ENCODE measurements at places on chromosomes 6 and 20.
A peak's percentile ranks its signal among the peaks of the same experiment; 100 is the strongest.

DNA sequence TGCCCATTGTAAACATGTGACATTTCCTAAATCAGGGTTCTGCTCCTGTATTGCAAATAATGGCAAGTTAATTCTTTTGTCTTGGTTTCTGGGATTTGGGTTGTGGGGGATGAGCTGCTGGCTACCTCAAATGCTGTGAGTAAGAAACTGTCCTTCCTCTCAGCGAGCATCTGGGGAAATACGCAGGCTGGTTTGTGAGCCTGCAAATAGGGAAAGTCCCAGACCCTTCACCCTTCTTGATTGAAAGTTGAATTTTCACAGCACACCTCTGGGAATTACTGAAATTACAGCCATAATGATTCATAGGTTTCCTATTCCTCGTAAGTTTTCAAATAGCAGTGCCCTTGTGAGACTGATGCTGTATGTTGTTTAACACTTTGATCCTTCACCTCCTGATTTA, 138.1 kb downstream of the TBXT start:
- no peak for DNase-seq

DNA sequence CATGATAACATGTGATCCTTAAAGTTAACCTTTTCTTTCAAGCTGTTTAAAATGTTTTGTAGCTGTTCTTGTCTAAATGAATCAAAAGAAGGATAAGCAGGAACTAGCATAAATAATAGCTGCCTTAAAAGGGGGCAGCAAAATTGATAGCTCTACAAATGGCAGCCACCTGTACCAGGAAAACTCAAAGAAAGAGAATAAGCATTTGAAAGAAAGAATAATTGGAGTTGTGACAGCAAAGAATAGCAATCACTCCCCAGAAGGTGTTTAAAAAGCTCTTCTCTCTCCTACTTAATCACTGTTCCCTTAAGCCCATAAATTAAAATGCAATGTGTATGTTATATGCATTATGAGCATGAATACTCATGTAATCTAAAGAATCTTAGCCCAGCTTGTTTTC, 114.6 kb downstream of the SIM1 start:
- no peak for DNase-seq

GRCh38 chr20:59996108-59996507, 37.9 kb downstream of the CDH26 start:
- no peak for DNase-seq

- no peak for DNase-seq
These were observed 533.7 kb downstream of the DOK5 start for GRCh38 chr20:55009066-55009465.

DNA sequence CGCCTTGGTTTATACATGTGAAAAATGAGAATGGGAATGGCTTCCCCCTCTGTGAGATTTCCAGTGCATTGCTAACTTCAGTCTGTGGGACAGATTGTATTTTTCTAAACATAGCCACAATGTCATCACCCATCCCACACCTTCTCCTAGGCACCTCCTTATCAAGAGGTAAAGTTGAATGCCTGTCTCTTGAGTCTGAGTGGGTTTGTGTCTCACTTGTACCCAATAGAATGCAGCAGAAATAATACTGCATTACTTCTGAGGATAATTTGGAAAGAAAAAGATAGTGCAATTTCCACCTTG, 27.9 kb downstream of the RIN2 start:
- DNase-seq, result no peak

- DNase-seq, result no peak
These were observed 55.9 kb upstream of the RNF24 start for GRCh38 chr20:4071178-4071693.

DNA sequence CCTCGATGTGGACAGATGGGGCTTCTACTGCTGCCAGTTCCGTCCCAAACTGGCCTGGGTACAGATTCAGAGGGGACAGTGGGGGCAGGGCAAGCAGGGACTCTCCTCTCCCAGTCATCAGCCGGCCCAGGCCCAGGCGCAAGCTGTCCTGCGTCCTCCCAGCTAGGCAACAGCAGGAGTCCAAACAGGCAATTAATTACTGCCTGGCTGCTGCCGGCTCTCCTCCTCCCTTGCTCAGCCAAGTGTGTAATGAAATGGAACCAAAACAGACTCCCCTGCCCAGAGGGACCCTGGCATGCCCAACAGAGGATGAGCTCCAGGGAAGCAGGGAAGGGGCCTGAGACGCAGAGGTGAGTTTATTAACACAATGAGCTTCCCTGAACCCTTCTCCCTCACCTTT, 17.8 kb upstream of the SLC32A1 start:
- no peak for DNase-seq

- DNase-seq, result peak; percentile 48
These were observed 2.9 kb downstream of the SPAG4 start for GRCh38 chr20:35618263-35619131.

GRCh38 chr6:107488875-107489635, 862 bp upstream of the SOBP start:
- DNase-seq, result no peak

DNA sequence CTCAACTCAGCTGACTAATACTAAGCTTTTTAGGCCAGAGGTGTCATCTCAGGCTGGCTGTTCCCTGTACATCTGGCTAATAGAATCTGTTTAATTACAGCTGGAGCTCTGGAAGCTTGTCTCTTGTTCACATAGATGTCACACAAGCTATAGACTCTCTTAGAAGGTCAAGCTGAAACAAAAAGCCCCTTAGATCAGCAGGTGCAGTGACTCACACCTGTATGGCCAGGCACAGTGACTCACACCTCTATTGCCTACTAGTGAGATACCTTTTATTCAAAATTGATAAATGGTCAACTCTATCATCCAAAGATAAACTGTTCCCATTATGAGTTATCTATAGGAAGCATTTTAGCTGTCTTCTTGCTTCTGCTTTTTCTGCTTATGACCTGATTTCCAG, 29.9 kb upstream of the MTHFD1L start:
- DNase-seq, result no peak

DNA sequence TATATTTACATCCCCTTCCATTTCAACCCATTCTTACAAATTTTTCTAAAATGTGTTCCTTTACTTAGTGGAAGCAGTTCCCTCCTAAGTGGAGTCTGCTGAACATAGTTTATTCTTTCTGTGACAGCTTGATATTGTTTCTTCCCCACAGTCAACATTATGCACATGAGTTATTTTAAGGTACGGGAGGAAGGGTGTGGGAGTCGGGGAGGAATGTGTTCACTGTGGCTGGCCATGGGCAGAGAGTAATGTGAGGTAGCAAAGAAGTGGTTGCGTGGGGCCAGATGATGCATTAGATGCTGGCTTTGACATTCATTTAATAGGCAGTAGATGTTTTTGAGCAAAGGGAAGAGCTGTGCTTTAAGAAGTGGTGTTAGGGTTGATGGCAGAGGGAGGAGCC, 98.5 kb downstream of the ARMC2 start:
- DNase-seq, result no peak

DNA sequence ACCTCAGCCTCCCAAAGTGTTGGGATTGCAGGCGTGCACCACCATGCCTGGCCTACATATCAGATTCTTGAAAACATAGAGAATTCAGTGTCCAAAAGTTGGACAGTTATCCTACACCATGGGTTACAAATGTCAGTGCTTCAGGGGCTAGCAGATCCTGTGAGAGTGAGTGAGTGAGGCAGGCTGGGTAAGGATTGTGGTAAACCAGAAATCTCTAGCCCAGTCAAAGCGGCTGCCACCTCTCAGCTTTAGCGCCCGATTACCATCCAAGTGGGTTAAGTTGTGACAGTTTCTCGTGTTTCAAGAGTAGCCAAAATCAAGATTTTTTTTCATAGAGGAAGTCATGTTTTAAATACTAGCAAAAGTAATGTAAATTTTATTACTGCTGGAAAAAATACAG, 21.9 kb upstream of the CSE1L start:
- no peak for DNase-seq

DNA sequence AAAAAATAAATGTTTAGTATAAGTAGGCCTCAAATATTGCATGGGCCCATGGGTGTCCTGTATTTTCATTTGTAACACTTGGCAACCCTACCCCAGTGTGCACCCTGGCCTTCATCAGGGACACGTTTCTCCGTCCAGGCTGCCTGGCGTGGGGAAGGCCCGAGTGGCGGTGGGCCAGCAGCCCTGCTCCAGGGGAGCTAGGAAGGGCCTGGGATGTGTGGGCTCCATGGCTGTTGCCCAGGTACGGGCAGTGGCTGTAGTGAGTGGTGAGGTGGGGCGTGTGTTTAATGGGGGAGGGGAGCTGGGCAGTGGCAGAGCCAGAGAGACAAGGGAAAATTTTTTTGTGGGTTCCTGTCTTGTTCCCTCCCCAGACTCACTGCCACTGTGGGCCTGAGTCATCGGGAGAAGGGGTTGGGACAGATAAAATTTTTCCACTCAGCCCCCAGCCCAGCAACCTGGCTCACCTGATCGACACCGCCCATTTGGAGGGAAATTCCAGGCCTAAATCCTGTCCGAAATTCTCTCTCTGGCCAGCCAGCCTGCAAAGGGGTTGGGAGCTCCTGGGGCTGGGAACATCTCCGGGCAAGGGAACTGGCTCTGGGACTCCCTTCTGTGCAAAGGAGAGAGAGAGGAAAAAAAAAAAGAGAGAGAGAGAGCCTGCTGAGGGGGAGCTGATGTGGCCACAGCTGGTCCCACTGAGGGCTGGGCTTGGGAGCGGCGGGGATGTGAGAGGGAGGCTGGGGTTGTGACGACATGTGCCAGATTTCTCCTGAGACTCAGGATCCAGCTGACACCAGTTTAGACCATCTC, 32.5 kb upstream of the VEGFA start:
- no peak for DNase-seq

DNA sequence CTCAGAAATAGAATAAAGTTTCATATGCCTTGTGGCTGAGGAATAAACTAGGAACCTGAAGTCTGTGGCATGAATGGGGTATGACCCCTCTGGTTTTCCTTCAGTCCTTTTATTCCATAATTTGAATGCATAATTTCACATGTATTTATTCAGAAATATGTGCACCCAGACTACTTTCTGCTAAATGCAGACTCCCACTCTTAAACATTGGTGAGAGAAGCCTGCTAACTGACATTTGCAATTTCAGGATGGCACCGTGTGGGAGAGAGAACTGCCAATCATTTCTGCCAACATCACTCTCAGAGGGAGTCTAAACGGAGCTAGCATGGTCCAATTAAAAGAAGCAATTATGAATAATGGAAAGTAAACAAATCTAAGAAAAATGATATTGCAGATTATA, 141.3 kb downstream of the ADGRB3 start:
- DNase-seq, result no peak

GRCh38 chr20:32969356-32970114, 34.7 kb downstream of the SUN5 start:
- DNase-seq, result no peak

DNA sequence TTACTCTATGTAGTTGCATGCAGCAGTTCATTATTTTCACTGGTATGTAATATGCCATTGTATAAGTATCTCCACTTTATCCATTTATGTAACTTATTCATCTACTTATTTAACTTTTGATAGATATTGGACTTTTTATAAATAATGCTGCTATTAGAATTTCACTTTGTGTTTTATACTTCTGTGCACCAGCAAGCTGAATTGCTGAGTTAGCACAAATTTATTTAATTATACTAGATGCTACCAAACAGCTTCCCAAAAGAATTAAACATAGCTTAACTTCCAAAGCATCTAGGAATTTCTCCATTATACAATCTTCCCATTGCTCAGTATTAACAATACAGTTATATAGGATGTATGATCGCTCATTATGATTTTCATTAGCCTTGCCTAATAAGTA, 308.0 kb upstream of the FKBP1C start:
- DNase-seq, result no peak

DNA sequence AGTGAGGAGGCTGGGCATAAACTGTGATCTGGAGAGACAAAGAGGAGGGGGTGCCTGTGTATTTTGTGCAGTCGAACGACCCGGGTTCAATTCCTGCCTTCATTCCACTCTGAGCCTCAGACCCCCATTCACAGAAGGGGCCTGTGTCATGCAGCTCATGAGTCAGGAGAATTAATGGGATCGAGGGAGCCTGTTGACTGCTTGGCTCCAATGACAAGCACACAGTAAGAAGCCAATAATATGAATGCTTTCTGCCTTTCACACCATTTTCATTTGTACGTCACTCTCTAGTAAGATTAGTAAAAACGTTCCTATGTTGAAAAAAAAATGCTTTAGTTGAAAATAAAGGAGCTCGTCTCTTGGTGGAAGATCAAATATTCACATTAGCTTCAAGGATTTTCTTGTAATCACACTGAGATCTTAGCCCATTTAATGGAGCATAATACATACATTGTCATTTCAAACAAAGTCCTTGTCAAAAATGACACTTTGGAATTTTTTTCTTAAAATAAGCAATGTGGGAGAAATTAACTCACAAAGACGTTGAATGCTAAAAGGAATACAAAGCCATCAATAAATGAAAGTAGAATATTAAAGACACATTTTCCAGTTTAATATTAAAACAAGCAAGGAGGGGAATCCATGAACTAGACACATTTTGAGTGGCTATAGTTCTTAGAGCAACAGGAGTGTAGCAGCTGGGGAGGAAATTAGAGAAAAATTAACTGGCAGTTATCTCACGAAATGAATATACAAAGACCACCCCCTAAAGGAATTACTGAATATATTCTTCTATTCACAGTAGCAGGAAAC, 246.7 kb upstream of the AFDN start:
- DNase-seq, result no peak

DNA sequence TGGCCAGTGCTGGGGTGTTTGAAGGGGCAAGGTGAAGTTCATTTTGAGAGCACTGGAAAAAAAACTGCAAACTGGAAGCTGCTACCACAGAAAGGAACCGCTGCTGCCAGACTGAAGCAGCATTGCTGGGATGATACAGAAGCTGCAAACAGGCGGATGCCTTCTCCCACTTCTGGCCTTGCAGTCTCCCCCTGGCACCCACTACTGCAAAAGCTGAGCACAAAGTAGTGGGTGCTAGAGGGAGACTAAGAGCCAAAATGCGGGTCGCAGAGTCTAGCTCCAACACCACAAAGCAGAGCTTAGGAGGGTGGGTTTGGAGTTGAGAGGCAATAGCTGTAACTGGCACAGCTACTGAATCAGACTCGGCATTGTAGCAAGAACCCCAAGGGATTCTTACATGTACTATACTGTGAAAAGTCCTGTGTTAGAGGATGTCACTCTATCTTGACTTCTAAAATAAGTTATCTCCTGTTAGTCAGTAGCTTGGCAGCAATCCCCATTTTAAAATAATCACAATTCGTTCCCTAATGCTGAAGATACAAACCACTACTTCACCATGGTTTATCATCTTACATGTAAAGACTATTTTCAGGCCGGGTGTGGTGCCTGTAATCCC, 44.0 kb upstream of the COL21A1 start:
- DNase-seq, result no peak

All from RPMI8226 (cell line).